Activated gamma-delta T cell treated with anti-CD3 and anti-CD28 coated beads, Interleukin-2, amount 50 U/mL, for 16 hours (primary cell): ENCODE measurements at places on chromosomes 3 and 15.

DNA sequence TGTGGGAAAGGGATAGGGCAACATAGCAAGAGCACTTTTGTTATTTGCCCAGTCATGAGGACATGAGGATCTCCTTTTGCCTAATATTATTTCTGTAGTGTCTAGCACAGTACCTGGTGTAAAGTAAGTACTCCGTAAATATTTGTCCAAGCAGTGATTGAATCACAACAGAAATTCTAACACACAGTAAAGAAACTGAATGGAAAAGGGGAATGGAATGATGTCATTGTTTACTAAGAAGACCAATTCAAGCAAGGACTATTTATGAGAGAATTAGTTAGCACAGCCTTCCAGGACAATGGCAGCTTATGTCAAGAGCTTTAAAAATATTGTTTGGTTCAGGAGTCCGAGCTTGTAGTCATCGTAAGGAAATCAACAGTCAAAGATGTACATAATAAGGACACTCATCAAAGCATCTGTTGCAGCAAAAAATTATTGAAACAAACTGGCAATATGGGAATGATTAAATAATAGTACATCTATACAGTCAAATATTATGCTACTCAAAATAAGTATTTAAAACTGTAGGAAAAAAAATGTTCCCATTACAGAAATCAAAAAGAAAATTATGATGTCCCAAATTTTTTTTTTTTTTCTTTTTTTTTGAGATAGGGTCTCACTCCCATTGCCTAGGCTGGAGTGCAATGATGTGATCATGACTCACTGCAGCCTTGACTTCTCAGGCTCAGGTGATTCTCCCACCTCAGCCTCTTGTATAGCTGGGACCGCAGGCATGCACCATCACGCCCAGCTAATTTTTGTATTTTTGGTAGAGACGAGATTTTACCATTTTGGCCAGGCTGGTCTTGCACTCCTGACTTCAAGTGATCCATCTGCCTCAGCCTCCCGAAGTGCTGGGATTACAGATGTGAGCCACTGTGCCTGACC is 17.9 kb downstream of the CAPN7 start:
- DNase-seq = no peak

DNA sequence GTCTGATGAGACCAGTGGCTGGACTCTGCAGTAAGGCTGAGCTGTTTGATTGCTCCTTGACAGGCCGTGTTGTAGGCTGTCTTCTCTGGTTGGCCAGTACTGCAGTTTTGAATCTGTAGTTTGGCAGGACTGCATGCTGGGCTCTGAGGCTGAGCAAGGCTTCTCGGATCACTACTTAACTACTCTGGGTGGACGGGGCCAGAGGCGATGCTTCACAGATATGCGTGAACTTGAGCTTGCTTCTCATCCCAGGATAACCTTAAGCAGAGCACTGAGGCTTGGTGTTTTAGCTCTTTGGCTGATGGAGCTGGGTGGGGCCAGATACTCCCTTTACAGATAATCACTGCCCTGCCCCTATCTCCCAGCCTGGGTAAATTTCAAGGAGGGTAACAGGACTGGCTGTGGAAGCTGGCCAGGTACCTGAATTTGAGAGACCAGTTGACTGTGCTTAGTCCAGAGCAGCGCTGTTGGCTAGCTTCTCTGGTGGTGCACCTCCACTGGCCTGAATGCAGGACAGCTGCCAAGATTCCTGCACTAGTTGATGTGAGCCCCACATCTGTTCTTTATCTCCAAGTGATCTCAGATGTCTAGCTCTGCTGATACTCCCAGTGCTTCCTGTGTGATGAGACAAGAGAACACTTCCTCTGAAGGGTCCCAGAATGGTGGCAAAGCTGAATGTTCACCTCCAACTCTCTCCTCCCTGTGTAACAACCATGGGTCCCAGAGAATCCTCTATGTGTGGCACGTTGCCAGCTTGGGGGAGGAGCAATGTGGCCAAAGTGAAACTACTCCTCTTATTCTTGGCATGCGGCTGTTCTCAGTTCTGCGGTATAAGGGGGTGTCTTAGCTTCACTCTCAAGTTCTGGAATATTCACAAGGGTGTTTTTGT is 37.9 kb downstream of the RPL39L start:
- DNase-seq = peak; percentile 16

- DNase-seq = no peak
These were observed 52.7 kb upstream of the GCNT3 start for GRCh38 chr15:59558851-59559250.

DNA sequence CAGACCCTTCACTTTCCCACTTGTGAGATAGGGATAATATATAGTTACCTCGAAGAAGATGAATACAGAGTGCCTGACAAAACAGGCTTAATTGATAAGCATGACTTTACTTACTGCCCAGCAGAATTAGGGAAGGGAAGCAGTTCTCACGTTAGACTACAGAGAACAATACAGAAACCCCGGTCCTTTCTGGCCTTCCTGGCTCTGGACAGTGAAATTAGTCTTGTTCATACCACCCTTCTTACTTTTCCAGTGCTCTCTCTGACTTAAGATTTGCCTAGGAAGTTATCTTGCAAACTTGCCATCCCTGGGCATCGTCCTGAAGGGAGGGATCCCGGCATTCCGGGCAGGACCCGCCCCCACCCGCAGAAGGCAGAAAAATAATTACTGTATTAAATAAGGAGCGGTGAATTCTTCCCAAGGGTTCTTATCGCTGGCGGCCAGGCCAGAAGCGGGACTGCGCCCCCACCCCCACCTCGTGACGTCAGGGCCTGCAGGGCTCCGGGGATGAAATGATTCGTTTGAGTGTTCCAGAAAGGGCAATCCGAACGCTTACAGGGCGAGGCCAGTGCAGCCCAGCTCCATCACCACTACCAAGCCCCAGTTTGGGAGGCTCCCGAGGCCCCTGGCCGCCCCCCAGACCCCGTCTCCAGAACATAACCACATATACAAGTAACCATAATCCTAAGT is 8.4 kb downstream of the SOX2 start:
- DNase-seq = no peak

DNA sequence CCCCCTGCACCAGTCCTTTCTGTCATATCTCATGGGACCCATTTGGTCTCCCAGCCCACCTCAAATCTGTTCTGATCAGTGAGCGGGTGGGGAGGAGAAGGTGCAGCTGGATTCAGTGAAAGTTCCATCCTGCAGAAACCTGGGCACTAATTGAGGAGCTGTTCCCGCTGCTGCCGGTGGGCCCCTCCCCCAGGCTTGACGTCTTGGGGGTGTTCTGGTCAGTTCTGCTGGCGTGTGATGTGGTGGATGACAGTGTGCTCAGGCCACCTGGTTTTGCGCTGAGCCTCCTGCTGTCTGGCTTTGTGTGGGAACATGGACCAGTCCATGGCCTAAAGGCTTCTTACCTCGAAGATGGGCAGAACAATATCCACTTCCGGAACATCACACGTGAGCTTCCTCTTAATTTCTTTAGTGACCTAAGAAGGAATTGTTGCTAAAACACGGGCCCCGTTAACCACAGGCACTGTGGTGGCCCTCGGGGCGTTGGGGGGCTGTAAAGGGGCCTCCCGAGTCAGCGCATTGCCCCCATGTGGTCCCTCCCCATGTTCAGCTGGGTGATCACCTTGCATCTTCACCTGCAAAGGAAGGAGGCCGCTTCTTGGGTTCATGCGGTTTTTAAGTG is 59.7 kb downstream of the RGMA start:
- DNase-seq = no peak

- no peak for DNase-seq
These were observed 149.9 kb upstream of the STT3B start for GRCh38 chr3:31382856-31383255.

- no peak for DNase-seq
These were observed 3.5 kb downstream of the LRRC15 start for GRCh38 chr3:194365978-194366490.

DNA sequence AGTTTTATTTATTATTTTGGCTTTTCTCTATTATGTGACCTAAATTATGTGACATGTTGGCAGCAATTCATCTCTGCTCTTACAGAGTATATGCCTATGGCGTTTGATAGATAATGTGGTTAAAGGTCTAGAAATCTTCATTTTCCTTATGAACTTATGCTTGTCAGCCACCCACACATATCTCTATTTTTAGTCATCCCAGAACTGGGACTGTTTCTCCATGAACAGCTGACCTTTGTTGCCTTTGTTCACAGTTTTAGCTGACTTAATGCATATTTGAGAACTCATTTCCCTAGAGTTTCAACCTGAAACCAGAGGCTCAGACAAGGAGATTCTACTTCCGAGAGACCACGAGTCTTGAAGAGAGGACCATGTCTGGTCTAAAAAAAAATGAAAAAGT is 176.5 kb downstream of the RAP2B start:
- DNase-seq = no peak

GRCh38 chr3:32757618-32758374 is 60.0 kb upstream of the TRIM71 start:
- no peak for DNase-seq

- no peak for DNase-seq
These were observed 5.0 kb downstream of the MYO5A start for GRCh38 chr15:52523647-52524046.

DNA sequence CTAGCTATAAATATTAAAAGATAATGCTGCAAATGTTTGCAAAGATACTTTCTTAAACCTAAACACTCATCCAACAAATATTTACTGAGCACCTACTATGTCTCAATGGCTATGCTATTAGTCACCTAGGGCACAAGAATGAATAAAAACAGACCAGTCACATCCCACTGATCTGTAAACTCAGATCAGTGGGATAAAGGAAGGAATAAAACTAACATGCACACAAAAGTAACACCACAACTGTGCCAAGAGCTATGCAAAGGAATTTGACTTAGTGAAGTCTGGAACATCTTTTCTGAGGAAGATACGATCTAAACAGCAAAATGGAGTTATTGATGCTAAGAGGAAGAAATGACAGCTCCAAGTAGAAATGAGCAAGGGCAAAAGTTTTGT is 56.6 kb downstream of the CBLB start:
- no peak for DNase-seq

DNA sequence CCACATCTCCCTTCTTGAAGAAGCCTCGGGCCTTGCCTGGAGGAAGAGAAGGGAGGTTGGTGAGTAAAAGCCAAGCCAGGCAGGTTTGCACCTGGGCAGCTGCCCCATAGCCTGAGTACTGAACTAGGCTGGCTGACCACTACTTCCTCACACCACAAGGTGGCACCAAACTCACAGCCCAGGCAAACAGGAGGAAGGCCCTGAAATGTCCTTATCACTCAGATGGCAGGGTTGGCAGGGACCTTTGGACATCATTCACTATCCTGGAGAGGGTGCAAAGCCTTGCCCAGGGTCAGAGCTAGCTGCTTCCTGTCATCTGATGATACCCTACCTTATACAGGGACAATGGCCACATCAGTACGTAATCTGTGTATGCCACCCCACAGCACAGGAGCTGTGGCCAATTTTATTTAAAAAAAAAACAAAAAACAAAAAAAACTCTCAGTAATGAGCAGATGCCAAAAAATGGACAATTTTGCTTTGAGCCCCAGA is 2.2 kb upstream of the GRAMD2A start:
- peak; percentile 59 for DNase-seq

GRCh38 chr3:45881078-45882022 is 5.0 kb upstream of the CCR9 start:
- DNase-seq = peak; percentile 56

GRCh38 chr3:77236118-77236517 is 196.2 kb downstream of the ROBO2 start:
- DNase-seq = no peak

- DNase-seq = peak; percentile 83
These were observed 44.2 kb downstream of the RBPMS2 start for GRCh38 chr15:64731012-64731804.

- no peak for DNase-seq
These were observed 160.2 kb upstream of the LRRN1 start for GRCh38 chr3:3639078-3639477.

DNA sequence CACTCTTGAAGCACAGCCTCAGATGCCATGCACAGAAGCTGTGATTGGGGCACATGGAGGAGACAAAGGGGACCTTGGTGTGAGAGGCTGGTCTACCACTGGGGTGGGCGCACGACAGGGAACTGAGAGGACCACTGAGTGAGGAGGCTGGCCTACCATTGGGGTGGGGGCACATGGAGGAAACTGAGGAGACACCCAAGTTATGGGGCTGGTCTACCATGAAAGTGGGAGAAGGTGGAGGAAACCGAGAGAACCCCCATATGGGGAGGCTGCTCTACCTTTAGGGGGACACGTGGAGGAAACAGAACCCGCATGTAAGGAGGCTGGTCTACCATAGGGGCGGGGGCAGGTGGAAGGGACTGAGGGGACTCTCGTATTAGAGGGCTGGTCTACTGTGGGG is 153.4 kb downstream of the FBLN2 start:
- DNase-seq = no peak

DNA sequence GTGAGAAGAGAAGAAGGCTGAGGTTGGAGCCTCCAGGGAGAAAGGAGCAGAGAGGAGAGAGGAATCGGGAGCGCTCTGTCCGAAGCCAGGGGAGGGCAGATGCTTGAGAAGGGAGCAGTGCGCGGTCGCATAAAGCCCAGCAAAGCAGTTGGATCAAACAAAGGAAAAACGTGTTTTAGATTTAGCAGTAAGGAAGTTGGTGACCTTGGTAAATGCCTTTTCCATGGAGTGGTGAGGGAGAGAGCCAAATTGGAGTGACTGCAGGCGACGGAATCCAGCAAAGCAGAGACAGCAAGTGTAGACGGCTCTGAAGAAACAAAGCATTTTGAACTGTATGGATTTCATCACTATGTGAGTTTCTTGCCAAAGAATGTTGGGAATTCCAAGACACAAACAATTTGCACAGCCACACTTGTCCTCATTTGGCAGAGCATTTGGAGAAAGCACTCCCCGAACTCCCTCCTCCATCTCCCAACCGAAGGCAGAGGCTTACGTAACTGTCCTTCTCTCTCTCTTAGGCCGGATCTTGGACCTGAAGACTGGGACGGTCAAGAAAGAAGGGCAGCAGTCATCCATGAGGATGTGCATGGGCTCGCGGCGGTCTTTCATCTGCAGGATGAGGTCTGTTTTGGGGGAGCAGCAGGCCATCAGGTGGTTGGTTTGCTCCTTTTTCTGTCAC is 103.6 kb downstream of the ARNT2 start:
- no peak for DNase-seq

- DNase-seq = no peak
These were observed 126.8 kb downstream of the KCNAB1 start for GRCh38 chr3:156246961-156247725.

- no peak for DNase-seq
These were observed 43.0 kb upstream of the SPATA12 start for GRCh38 chr3:57017459-57017845.

DNA sequence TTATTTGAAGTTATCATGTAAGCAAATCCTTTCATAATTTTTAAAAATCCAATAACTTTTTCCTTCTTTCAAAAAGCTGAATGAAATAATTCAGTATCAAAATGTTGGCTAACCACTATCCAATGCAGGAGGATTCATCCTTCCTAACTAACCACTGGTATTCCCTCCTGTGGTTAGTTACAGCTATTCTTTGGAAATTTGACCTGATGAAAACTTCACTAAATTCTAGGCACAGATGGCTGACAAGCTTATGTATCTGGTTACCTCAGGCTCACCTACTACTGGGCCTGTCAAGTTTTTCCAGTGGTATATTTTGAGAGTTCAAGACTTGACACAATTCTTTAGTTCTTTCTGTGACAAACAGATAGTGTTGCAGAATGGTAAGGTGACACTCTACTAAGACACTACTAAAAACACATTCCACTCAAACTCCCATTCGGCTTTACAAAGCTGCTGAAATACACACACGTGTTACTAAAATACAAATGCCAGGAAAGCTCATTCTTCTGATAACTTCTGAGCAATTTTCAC is 15.8 kb downstream of the NPTN start:
- no peak for DNase-seq
